ENCODE measurements at places on chromosomes 12 and 14.

DNA sequence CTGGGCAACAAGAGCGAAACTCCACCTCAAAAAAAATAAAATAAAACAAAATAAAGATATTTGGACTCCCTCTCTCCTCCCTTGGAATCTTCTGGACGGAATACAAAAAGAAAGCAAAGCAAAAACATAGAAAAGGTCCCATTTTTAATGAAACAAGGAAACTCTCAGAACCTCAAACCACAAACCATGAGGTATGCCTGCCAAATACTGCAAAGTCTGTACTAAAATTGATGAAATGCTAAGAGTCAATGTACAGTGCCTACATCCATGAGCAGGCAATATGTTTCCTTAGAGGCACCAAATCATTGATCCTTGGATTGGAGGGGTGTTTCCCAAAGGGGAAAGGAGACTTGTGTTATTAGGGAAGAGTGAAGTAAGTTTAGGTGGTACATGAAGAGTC is 8.2 kb upstream of the RPS6KA5 start:
- no peak for DNase-seq

DNA sequence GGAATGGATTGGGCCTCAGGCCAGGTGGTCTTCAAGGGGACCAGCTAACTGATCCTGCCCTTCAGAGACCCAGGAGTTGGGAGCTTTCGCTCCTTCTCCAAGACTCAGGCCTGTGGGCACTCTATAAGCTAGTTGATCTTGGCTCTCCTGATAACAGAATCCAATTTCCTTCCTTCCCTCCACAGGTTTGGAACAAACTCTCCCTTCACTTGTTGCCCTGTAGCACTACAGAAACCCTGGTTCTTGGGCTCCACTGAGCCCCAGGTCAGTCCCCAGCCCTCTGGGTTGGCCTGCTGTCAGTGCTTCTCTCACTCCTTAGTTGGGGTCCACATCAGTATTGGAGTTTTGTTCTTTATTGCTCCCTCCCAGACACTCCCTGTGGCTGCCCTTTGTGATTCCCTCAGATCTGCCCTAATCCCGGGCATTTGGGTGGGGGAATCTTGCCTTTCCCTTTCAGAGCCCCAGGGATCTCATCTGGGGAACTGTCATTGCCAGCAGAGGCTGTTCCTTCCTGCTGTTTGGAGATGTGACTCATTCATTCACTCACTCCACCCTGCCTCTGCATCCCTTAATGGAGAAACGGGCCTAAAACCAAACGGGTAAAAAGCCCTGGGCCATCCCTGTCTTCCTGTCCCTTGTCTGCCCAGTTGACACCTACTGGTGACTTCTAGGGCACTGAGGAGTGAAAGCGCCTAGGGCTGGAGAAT is 4.4 kb upstream of the GPD1 start:
- DNase-seq, result no peak

DNA sequence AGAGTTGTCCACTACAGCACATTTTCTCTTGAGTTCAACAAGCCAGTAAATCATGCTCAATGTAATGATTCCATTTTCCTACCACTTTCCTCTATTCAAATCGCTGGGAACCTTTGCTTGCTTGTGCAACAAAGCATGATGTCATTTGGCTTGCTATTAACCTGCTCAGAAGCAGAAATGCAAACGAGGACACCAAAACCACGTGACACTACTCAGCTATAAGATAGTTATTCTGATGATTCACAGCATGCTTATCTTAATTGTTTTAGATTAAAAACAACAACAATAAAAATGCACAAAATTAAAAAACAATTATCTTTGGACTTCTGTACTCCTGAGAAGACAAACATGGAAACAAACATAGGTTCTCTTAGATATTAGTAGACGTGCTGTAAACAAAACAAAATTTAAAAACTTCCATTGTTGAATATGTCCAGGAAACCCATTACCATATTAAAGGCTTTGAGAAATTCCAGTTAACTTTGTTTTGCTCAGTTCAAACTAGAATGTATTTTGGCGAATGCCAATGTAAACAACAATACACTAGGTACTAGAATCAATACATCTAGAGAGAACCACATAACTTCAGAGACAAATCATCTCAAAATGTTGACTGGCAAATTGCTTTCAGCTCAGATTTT is 77.5 kb upstream of the KRAS start:
- no peak for DNase-seq

- no peak for DNase-seq
These were observed 4.7 kb downstream of the KDM2B start for GRCh38 chr12:121575952-121576625.

GRCh38 chr14:39417014-39417413 is 15.2 kb downstream of the FBXO33 start:
- DNase-seq, result peak; percentile 19

DNA sequence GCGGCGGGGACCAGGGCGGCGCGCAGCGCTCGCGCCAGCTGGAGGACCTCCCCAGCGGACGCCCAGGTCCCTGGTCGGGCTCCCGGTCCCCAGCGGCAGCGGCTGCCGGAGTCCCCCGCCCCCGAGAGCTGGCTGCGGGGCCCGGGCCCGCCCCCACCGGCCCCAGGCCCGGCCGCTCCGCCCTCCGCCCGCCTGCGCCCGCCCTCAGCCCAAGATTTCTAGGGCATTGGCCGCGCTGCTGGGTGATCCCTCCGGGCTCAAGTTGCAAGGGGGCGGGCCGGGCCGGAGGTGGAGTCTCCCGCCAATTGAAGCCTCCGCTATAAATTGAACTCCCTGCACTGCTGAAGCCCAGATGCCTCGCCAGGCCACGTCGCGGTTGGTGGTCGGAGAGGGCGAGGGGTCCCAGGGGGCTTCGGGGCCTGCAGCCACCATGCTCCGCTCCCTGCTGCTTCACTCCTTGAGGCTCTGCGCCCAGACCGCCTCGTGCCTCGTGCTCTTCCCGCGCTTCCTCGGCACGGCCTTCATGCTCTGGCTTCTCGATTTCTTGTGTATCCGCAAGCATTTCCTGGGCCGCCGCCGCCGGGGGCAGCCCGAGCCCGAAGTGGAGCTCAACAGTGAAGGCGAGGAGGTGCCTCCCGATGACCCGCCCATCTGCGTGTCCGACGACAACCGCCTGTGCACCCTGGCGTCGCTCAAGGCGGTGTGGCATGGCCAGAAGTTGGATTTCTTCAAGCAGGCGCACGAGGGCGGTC is at the start of gene DIO3:
TSS of gene DIO3 (plus strand) at position 351 of the 752 bp plus-strand sequence.
- DNase-seq, result no peak

GRCh38 chr14:74645756-74646470 is 33.9 kb upstream of the LTBP2 start:
- DNase-seq, result no peak

- no peak for DNase-seq
These were observed 10.8 kb downstream of the TSPAN9 start for GRCh38 chr12:3087758-3088650.

DNA sequence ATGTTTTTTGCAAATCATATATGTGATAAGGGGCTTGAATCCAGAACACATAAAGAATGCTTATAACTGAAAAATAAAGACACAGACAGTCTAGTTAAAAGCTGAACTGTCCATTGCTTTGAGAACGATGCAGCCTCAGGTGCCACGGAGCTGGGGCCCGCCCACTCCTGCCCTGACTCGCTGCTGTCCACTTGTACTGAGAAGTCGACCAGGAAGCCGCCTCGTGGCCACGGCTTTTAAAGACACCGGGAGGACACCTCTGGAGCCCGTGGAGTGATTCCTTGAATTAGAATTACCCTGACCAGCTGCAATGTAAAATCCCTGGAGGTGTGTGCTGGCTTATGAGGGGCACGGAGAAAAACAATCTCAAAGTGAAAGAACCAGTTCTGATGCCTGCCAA is 23.9 kb upstream of the TEX22 start:
- DNase-seq, result no peak

DNA sequence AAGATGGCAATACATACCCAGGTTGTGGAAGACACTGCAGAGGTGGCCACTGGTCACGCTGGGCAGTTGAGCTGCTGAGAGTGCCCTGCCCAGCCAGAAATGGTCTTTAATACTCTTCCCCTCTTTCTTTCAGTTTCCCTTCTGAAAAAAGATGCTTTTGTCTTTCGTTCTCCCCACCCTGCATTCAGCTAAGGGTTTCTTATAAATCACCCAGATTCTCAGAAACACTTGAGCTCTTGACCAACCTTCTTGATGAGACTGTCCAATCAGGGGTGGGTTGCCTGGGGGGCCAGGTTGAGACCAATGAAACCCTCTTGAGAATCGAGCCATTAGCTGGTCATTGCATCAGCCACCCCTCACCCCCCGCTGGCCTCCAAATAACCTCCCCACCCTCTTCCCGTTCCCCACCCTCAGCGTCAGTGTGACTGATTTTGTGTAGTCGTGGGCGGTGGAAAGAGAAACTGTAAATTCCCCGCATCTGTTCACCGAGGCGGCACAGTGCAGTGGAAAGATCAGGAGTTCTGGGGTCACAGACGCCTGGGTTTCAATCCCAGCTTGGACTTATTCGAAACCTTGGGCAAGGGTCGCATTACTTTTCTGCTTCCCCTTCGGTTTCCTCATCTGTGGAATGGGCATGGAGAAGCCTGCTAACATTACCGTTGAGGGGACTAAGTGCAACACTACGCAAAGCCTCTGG is 52.3 kb downstream of the SLC25A47 start:
- DNase-seq, result peak; percentile 91

DNA sequence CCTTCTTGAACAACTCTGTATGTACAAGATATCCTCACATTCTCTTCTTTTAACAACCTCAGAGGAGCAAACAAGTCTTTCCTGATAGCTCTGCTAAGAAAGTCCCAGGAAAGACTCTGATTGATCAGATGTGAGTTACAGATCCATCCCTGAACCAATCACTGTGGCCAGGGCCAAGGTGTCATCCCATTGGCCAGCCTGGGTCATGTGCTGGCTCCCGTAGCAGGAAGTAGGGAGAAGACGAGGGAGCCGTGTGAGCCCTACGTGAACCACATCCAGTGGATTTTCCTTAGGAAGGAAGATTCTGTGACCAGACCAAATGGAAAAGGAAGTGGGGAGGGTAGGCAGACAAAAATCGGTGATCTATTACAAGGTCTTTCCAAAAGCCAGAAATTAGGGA is 5.6 kb downstream of the P2RX7 start:
- DNase-seq, result no peak

- DNase-seq, result no peak
These were observed 120.1 kb downstream of the RALGAPA1 start for GRCh38 chr14:35689000-35689460.

DNA sequence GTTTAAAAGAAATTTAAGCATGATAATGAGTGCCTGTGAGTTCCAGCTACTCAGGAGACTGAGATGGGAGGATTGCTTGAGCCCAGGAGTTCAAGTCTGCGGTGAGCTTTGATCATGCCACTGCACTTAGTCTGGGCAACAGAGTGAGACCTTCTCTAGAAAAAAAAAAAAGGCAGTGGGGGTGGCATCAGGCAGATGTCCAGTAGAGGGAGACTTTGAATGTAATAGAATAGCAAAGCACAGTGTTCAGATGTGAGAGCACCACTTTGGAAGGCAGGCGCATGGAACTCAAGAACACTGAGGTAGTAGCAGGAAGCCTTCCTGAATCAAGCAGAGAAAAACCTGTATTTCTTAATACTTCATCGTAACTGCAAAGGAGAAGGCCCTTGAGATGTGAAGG is 394.5 kb upstream of the GARIN6 start:
- DNase-seq, result peak; percentile 47

- DNase-seq, result no peak
These were observed 219.8 kb downstream of the AEBP2 start for GRCh38 chr12:19659086-19659485.

DNA sequence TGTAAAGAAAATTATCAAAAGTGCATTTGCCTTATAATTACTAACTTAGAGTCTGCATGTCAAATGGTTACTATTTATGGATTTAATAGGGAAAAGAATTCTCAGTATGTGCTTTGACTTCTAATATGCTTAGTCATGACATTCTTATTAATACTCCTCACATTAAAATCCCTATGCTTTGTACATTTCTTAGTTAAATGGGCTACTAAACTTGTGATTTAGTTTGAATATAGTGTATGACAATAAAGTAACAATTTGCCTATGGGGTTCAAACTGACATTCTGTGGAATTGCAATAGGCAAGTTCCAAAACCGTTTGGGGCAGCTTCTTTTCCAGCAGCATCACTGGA is 361.9 kb upstream of the TMTC1 start:
- DNase-seq, result no peak

DNA sequence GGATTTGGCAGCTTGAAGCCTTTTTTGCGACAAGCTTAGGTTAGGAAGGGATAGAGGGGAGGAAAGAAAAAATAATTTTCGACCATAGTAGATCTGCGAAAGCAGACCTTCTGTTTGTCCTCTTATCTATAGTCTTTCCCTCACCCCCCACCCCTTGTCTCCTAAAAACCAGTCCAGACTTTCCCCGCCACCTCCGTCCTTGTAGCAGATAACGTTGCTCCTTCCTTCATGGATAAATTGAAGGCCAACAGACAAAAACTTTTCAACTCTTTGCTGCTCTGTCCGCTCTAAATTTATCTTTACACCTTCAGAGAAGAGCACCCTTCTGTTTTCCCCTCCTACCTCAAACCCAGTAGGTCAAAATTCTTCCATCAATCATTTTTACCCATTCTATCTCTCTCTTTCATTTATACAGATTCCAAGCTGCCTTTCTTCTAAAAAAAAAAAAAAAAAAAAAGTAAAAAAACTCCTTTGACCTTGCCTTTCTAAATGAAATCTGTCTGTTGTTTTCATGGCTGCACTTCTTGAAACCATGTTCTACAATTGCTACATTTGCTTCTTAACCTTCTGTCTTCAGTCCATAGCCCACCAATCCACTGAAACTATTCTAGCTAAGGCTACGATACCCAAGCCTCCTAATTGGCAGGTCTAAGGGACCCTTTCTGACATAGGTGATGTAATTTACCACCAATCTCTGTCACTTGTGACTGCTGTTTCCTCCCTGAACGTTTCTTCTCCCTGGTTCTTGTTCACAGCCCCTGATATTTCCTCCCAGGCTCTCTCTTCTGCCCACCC is 11.1 kb upstream of the NEMF start:
- no peak for DNase-seq

All from ACHN (cell line).